K562 (cell line): ENCODE measurements at places on chromosomes 5 and 9. TPM values are rescaled to one million over a fixed set of nuclear protein-coding genes. Genes with fewer than 3 reads are reported as not detected.

Gene HINT2
- polyA plus RNA-seq, result 44.1 and 49.9 TPM in 2 replicates

Gene OBP2B
- polyA plus RNA-seq, result not detected in 2 replicates

Gene SLF1
- 11.0 and 18.4 TPM in 2 replicates for polyA plus RNA-seq

Gene PCDHGA3
- 0.28 TPM in 1 of 2 replicates, not detected in the other for polyA plus RNA-seq

Gene ARHGEF37
- polyA plus RNA-seq, result 0.01 TPM in 1 of 2 replicates, not detected in the other

DNA sequence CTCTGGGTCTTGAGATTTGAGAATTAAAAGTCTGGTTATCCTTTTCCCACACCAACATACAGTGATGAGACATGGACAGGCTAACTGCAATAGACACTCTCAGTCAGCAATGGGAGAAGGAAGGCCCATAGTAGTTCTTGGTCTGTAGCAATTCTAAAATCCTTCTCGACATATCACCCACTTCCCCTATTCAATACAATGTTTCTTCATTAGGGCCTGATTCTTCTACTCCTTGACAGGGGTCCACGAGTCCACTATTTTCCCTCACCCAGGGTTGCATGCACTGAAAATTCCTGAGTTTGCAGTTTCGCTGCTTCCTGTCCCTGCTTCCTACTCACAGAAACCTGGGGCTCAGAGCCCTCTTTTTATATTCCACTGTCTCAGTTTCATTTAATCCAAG is 402.8 kb downstream of the MAT2B start:
- no peak overlapping the region for H3K4me3 ChIP-seq
- no peaks in the 10 kb centered on the region for H3K36me3 ChIP-seq

DNA sequence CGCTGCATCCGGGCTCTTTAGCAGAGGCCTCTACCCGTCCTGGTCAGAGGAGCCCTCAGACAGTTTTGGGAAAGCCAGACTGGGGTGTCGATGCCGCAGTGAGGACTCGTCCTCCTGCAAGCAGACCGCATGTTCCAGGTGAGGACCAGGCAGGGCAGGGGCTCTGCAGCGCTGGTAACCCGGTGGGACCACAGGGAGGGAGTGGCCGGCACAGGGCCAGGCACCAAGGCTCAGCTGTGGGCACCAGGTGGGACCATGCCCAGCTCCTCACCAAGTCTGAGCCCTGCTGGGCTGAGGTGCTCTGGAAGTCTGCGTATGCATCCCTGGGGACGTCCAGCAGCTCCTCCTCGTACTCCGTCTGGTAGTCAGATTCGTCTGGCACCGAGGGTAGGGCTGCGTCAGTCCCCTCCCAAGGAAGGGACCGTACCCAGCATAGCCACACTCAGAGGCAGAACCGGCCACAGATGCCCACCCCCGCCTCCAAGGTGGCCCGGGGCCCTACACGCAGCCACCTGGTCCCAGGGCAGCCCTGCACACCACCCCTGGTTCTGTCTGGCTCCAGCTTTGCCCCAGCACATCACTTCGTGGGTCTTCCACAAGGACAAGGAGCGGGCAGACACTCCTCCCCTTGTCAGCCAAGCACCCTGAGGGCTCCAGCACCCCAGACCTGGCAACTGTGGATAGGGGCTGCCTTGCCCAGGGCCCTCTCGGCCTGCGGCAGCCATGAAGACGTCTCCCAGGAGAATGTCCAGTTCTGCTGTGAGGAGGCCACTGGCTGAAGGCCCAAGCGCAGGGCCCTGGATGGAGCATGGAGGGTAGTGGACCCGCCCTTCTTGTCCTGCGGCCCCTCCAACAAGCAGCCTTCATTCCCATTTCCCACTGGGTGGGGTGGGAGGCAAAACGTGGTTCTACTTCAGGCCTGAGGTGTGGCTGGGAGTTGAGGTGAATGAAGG is 1.5 kb upstream of the NSMF start:
- H3K36me3 ChIP-seq, result peaks cover 24% of the 10 kb centered on the region; the same call in 1 of the 3 replicates
- no peak for DNase-seq
- H3K4me1 ChIP-seq, result peaks cover 17% of the 10 kb centered on the region
- H3K27me3 ChIP-seq, result no peaks in the 10 kb centered on the region
- peak overlapping the region; percentile 87; the same call in 2 of the 3 replicates for H3K27ac ChIP-seq

DNA sequence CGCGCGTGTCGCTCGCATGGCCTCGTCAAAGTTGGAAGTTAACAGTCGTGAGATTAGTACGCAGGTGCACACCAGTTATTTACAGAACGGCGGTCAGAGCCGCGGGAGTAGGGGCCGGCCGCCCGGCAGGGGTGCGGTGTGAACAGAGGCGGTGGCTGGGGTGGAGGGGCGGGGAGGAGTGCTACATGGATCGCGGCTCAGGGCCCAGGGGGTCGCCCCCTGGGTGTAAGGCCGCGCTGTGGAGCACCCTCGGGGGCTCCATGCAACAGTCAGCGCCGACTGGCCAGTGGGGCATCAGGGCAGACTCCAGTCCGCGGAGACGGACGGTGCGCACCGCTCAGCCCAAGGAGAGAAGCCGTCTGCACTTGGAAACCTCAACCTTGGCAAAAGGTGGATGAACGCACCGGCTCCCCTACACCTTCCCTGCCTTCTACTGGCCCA is 60.3 kb downstream of the ZNF354C start:
- H3K27me3 ChIP-seq, result peaks cover 41% of the 10 kb centered on the region
- no peak overlapping the region for H3K4me3 ChIP-seq
- H3K4me1 ChIP-seq, result no peaks in the 10 kb centered on the region
- DNase-seq, result no peak
- no peaks in the 10 kb centered on the region for H3K36me3 ChIP-seq

GRCh38 chr5:115549154-115549553 is 4.6 kb upstream of the FEM1C start:
- no peaks in the 10 kb centered on the region for H3K27me3 ChIP-seq
- no peak overlapping the region for H3K27ac ChIP-seq
- no peak overlapping the region for H3K4me3 ChIP-seq
- peak; percentile 56 for DNase-seq
- peaks cover 14% of the 10 kb centered on the region; the same call in 2 of the 3 replicates for H3K4me1 ChIP-seq
- no peaks in the 10 kb centered on the region for H3K36me3 ChIP-seq

DNA sequence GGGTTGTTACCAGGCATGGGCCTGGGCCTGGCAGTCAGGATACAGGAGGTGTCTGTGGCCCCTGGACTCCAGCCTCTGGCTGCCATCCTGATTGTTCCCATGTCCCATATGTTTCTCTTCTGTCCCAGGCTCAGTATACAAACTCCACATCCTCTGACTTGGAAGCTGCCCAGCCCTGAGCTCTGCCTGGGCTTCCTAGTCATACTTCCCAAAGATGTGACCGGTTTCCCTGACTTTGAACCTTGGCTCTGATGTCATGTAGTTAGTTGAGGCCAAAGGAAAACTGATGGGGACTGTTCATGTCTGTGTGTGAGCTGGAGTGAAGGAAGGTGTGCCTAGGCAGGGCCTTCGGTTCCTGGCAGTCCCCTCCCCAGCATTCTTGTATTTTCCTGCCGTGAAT is 50.4 kb downstream of the CYSTM1 start:
- no peak for DNase-seq
- H3K27me3 ChIP-seq, result no peaks in the 10 kb centered on the region
- peaks cover 11% of the 10 kb centered on the region for H3K4me1 ChIP-seq
- H3K36me3 ChIP-seq, result peaks cover 15% of the 10 kb centered on the region; the same call in 2 of the 3 replicates

- H3K4me3 ChIP-seq, result no peak overlapping the region
- no peaks in the 10 kb centered on the region for H3K4me1 ChIP-seq
- peaks cover 40% of the 10 kb centered on the region for H3K27me3 ChIP-seq
- no peak for DNase-seq
Measured at GRCh38 chr5:31706186-31706585, 67.3 kb downstream of the PDZD2 start.

GRCh38 chr9:14752871-14753270 is 30.3 kb upstream of the CER1 start:
- H3K27ac ChIP-seq, result no peak overlapping the region
- no peaks in the 10 kb centered on the region for H3K27me3 ChIP-seq
- DNase-seq, result no peak

DNA sequence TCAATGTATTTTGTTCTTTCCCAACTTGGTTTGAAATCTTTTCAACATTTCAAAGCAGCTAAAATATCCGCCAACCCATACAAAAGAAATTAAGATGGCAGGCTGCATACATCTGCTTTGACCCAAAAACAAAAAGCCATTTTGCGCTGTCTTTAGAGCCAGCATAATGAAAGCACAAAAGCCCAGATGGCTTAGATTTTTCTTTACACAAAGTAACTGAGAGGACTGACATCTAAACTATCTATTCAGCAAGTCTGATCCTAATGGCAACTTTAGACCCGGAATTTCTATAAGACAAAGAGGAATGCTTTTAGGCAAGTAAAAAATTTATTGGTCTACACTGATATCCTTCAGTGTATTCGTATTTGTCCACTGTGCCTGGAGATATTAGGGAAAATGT is 86.3 kb downstream of the MYO10 start:
- no peak overlapping the region for H3K4me3 ChIP-seq
- peaks cover 6% of the 10 kb centered on the region; the same call in 1 of the 3 replicates for H3K27me3 ChIP-seq
- H3K36me3 ChIP-seq, result no peaks in the 10 kb centered on the region
- H3K27ac ChIP-seq, result no peak overlapping the region

GRCh38 chr5:38938424-38938823 is 92.6 kb downstream of the OSMR start:
- no peak overlapping the region for H3K27ac ChIP-seq
- no peak overlapping the region for H3K4me3 ChIP-seq
- H3K27me3 ChIP-seq, result no peaks in the 10 kb centered on the region
- H3K36me3 ChIP-seq, result peaks cover 35% of the 10 kb centered on the region
- no peak for DNase-seq
- H3K4me1 ChIP-seq, result no peaks in the 10 kb centered on the region

- no peak for DNase-seq
- H3K4me1 ChIP-seq, result no peaks in the 10 kb centered on the region
- peaks cover 5% of the 10 kb centered on the region; the same call in 1 of the 2 replicates for H3K27me3 ChIP-seq
Measured at GRCh38 chr5:159854916-159855315, 61.4 kb upstream of the ADRA1B start.

DNA sequence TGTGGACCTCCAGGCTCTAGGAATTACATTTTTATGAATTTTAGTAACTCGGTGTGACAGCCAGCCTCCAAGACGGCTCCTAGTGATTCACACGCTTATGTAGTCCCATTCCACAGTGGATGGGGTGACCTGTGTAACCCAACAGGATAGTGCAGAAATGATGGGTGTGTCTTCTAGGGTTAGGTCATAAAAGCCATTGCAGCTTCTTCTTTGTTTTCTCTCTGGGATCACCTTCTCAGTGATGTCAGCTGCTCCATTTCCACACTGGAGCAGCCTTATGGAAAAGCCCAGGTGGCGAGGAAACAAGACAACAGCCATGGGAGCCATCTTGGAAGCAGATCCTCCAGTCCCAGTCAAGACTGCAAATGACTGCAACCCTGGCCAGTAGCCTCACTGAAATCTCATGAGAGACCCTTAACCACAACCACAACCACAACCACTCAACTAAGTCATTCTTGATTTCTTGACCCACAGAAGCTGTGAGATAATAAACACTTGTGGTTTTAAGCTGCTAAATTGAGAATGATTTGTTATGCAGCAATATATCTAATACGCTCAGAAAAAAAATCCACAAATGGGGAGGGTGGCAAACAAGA is 5.1 kb upstream of the GNPDA1 start:
- H3K27me3 ChIP-seq, result no peaks in the 10 kb centered on the region
- no peak overlapping the region for H3K4me3 ChIP-seq
- no peak for DNase-seq
- H3K36me3 ChIP-seq, result no peaks in the 10 kb centered on the region
- no peak overlapping the region for H3K27ac ChIP-seq
- H3K4me1 ChIP-seq, result peaks cover 7% of the 10 kb centered on the region

- H3K4me1 ChIP-seq, result no peaks in the 10 kb centered on the region
- no peak overlapping the region for H3K4me3 ChIP-seq
- no peaks in the 10 kb centered on the region for H3K36me3 ChIP-seq
Measured at GRCh38 chr5:16871746-16872339, 64.2 kb downstream of the MYO10 start.

DNA sequence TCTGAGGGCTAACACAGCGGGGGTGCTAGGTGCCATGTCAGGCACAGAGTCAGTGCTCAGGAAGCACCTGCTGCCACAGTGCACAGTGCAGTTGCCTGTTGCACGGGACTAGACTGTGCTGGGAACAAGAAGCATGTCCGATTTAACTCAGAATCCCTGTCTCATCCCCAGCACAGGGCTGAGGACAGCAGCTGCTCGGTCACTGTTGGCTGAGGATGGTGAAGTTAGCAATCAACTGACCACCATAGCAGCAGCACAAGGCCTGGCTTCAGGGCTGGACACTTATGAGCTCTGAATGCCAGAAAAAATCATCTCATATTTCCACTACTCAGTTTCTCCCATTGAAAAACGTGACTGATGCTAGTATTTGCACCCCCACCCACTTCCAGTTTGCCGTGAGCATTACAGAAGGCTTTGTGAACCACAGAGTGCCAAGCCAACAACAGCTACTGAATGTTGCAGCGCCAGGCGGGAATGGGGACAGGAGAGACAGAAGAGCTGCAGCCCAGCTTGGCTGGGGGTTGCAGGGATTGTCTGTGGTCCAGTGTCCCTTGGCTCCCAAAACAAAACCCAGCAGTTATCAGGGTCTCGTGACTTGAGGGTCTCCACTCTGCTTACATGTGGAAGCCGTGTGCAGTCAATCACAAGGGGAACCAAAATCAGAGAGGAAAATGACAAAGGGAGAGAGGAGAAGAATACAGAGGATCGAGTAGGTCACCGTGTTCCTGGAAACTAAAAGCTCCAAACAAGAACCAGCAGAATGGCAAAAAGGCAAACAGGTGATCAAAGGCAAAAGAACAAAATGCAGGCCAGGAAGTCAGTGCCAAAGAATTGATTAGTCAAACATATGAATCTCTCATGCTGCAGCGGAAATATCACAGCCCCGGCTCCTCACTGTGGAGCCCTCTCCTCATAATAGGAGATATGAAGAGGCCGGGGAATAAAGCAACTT is 155.6 kb downstream of the CRB2 start:
- no peak for DNase-seq
- no peaks in the 10 kb centered on the region for H3K27me3 ChIP-seq
- no peaks in the 10 kb centered on the region for H3K36me3 ChIP-seq
- no peak overlapping the region for H3K4me3 ChIP-seq
- H3K4me1 ChIP-seq, result no peaks in the 10 kb centered on the region

GRCh38 chr5:171158581-171158980 is 150.5 kb upstream of the TLX3 start:
- H3K4me1 ChIP-seq, result no peaks in the 10 kb centered on the region
- no peak overlapping the region for H3K4me3 ChIP-seq
- no peak for DNase-seq
- H3K27me3 ChIP-seq, result no peaks in the 10 kb centered on the region

GRCh38 chr5:8299716-8300115 is 430.8 kb downstream of the MTRR start:
- no peaks in the 10 kb centered on the region for H3K27me3 ChIP-seq
- H3K36me3 ChIP-seq, result no peaks in the 10 kb centered on the region
- no peak for DNase-seq
- H3K4me1 ChIP-seq, result no peaks in the 10 kb centered on the region

- no peaks in the 10 kb centered on the region for H3K36me3 ChIP-seq
- H3K4me1 ChIP-seq, result peaks cover 14% of the 10 kb centered on the region; the same call in 2 of the 3 replicates
- peak overlapping the region; percentile 33 for H3K4me3 ChIP-seq
- peak; percentile 19 for DNase-seq
- H3K27me3 ChIP-seq, result no peaks in the 10 kb centered on the region
- no peak overlapping the region for H3K27ac ChIP-seq
Measured at GRCh38 chr5:160438316-160439204, 16.9 kb downstream of the PTTG1 start.

- peaks cover 64% of the 10 kb centered on the region; the same call in 1 of the 3 replicates for H3K36me3 ChIP-seq
- H3K27me3 ChIP-seq, result no peaks in the 10 kb centered on the region
- peaks cover 8% of the 10 kb centered on the region for H3K4me1 ChIP-seq
- peak overlapping the region; percentile 79 for H3K27ac ChIP-seq
- no peak overlapping the region for H3K4me3 ChIP-seq
Measured at GRCh38 chr9:2032234-2032633, 17.1 kb downstream of the SMARCA2 start.

GRCh38 chr9:77892955-77893514 is 138.6 kb downstream of the GNAQ start:
- no peak for DNase-seq
- peaks cover 10% of the 10 kb centered on the region for H3K36me3 ChIP-seq
- peaks cover 32% of the 10 kb centered on the region for H3K4me1 ChIP-seq
